ENCODE measurements at places on chromosomes 6 and 20. TPM values are rescaled to one million over a fixed set of nuclear protein-coding genes. Genes with fewer than 3 reads are reported as not detected.

Gene PSORS1C2
- total RNA-seq: not detected

Gene L3MBTL3
- total RNA-seq: 16.7 TPM

Gene DSP
- 95.4 TPM for total RNA-seq

Gene SCP2D1
- not detected for total RNA-seq

DNA sequence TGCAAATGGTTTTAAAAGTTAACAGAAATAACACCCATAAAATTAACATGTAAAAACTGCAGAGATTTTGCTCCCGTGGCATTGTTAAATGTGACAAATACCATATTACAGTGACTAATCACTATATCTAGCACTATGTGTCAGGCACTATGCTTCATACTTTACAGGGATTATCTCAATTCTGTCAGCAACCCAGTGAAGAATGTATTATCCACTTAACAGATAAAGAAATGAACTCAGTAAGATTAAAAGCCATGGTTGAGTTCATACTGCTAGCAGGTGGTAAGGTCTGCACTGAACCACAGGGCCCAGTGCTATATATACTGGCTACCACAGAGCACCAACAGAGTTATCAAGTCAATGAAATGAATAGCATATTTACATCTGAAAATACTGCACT is 65.4 kb downstream of the RWDD2A start:
- no peak for DNase-seq

- DNase-seq: no peak
Observed at GRCh38 chr6:11525468-11526155, 11.9 kb upstream of the TMEM170B start.

DNA sequence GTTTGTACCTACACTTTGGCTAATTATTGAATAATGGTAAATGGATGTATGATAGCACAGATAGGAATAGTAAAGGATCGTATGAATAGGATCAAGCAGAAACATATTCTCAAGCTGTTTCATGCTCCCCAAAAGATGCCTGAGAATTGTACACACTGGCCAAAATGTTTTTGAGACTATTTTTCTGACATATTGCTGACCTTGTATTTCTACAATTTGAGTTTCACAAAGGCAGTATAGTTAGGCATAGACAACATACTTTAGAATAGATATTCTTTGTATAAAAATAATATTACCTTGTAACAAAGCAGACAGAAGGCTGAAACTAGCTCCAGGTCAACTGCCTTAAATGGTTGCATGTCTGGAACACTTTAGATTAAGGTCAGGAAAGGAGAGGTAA is 598.4 kb downstream of the COL12A1 start:
- DNase-seq: no peak

Gene PTPN1
- 29.2 TPM for total RNA-seq

DNA sequence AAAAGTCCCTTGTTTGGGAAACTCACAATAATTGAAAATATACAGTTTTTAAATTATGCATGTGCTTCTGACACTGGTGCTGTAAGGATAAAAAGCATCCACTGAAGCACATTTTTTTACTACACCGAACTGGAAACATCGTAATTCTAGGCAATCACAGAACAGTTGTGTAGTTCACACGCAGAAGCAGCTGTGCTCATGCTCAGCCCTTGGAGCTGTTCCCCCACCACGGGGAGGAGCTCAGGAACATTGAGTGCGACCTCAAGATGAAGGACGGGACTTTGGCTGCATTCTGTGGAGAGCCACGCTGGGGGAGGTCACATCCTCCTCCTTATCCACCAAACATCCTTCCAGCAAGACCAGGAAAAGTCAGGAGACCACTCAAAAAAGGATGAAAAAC is 466.3 kb upstream of the CDH4 start:
- no peak for DNase-seq

Gene RGL2
- 38.9 TPM for total RNA-seq

Gene GFRAL
- not detected for total RNA-seq

Gene C6orf141
- total RNA-seq: 9.4 TPM

DNA sequence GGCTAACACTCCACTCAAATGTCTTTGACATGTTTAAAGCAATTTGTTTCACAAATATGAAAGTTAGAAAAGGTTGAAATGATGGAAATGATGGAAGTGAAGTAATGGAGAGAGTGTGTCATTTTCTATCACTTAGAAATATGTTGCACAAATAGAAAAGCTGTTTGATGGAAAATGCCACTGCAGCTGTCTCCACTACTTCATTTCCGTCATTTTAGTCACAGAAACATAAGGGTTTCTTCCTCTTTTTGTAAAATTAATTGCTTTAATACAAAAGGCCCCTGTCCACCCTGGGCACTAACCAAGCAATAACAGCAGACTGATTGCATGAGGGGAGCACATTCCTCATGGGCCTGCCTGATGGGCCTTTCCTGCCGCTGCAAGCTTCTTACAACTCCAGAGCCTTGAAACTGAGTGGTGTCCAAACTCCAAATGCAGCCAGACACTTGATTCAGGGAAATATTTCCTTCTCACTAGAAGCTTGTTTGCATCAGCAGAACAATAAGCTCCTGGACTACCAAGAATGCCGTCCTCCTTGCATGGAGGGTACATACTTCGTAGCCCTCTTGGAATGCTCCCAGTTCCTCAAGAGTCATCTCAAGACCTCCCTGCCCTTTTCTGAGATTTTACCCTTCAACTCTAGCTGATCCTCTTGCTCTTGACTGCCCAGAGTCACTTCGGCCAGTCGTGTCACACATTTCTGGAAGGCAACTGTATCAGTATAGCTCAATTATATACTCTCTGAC is 36.1 kb downstream of the F13A1 start:
- no peak for DNase-seq

GRCh38 chr6:91438570-91438969 is 851.7 kb upstream of the MAP3K7 start:
- DNase-seq: no peak

- no peak for DNase-seq
Observed at GRCh38 chr20:17935186-17935585, 33.4 kb downstream of the SNX5 start.

Gene RAB44
- total RNA-seq: under 0.01 TPM

DNA sequence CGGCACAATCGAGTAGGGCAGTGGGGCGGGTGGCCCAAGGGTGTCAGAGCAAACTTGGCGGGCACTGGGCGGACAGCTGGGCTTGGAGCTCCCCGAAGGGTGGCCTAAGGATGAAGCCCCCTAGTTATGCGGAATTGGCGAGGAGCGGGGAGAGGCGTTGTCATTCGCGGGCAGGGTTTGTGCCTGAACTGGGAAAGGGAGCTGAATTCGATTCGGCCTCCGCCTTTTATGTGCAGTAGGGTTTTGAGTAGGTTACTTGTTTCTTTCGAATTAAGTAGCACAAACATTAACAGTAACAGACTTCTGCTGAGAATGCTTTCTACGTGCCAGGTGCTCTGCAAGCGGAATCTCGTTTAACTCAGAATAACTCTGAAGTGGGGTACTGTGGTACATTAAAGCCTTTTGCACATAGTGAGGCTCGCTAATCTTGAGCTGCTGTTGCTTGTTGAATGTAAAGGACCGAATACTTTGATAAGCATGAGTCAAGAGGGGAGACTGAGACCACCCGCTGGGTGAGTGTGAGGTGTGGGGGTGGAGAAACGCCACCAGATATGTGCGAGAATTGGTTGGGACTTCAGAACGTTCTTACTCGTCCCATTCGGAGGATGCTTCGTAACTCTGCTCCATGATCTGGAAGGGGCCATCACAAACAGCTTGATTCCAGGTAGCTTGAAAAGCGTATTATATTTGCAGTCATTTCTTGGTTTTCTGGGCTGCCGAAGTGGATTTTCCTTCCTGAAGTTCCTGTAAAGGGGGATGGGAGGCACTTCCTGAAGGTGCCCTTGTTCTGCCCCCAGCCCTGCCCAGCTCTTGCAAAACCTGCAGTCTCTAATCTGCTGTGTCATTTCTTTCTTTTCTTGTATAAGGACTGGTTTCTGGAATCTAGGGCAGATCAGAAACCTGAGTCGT is 833 bp downstream of the RAB5IF start:
- DNase-seq: no peak

Data from breast epithelium (tissue), 4 donors.